Activated naive CD4-positive, alpha-beta T cell treated with anti-CD3 and anti-CD28 coated beads, Interleukin-2, amount 50 U/mL, for 16 hours (primary cell): ENCODE measurements at places on chromosomes 4 and X.

DNA sequence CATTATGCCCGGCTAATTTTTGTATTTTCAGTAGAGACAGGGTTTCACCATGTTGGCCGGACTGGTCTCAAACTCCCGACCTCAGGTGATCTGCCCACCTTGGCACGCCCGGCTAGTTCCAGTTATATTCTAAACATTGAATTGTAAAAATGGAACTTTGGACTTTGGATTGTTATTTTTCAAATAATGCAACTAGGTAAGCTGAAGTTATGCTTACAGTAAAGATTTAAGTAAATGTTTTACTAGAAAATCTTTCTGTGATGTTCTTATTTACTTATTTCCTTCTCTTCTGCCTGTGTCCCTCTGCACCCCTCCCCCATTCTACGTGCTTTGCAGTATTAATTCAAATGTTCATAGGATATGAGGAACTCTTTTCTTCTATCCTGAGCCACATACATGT, 26.1 kb downstream of the GK start:
- DNase-seq: no peak

DNA sequence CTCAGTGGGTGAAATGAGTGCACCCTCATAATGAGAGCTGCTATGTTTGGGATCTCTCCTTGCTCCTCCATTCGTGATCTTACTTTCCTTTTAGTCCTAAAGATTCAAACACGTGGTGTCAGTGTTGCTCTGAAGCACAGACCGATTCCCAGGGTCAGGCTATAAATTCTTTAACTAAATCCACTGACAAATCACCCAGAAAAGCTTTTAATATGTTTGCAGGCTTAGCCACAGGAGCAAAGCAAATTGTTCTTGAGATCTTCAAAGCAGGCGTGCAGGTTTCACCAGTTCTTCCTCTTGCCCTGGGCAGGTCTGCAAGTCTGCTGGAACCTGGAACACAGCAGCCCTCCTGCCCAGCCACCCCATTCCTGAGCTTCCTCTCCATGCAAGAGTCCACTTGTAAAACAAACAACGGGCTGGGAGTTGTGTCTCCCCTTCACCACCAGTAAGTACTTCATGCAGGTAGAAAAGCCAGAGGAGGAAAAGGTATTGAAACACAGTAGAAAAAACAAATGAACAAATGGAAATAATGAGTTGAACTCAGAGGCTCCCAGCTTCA, 70.1 kb upstream of the ENPP6 start:
- no peak for DNase-seq

- peak; percentile 79 for DNase-seq
These were observed at the start of gene OTUD5 for GRCh38 chrX:48957477-48957826. Gene OTUD5 (minus strand): TSS chrX:48957607. CDS start chrX:48957570, 37 bp downstream.

DNA sequence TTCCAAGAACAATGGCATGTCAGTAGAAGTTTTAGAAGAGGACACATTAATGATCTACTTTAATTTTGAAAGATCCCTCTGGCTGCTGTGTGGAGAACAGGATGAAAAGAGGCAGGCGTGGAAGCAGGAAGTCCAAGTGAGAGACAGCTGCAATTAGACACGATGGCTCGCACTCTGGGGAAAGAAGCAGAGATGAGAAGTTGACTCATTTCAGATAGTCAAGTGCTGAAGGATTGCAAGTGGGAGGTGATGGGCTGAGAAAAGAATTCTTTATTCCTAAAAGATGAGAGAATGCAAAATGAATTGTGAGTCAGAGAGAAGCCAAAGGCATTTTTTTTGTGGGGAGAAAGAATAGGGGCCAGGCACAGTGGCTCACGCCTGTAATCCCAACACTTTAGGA, 16.5 kb downstream of the RXFP1 start:
- no peak for DNase-seq

DNA sequence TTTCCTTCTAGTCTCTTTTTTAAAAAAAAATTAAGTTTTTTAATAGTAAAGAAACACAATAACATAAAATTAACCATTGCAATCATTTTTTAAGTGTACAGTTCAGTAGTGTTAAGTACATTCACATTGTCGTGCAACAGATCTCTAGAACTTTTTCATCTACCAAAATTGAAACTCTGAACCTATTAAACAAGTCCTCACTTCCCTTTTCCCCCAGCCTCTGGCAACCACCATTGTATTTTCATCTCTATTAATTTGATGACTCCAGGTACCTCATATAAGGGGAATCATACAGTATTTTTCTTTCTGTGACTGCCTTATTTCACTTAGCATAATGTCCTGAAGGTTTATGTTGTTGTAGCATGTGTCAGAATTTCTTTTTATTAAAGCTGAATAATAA, 31.8 kb downstream of the MSL3 start:
- DNase-seq: no peak

DNA sequence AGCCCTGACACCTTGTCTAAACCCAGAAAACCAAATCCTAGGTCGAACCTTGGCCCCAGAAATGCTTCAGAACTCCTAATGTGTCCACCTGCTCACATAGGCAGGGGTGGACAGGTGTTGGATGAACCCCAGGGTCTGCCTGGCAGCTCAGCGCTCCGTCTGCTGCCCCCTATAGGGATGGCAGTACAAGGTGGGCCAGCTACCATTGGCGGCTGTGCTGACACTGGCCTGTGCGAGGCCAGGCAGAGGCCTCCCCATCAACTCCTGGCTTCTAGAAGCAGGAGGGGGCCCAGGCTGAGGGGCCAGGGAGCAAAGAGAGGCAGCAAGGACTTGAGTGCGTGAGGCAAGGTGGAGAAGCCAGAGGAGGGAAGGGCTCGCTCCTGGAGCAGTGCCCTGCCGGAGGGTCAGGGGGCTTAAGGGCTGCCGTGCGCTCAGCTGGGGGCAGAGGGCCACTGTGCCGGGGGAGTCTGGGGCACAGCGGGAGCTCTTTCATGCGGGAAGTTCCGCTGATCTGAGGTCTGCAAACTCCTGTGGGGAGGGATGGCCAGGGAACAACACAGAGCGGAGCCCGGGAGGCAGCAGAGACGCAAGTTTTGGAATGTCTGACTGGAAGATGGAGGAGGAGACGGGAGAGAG, 20.6 kb downstream of the CCNQ start:
- no peak for DNase-seq

- peak; percentile 16 for DNase-seq
These were observed 116.7 kb upstream of the TMEM164 start for GRCh38 chrX:109886122-109886761.

GRCh38 chrX:13220916-13221315, 98.9 kb downstream of the ATXN3L start:
- DNase-seq: no peak

DNA sequence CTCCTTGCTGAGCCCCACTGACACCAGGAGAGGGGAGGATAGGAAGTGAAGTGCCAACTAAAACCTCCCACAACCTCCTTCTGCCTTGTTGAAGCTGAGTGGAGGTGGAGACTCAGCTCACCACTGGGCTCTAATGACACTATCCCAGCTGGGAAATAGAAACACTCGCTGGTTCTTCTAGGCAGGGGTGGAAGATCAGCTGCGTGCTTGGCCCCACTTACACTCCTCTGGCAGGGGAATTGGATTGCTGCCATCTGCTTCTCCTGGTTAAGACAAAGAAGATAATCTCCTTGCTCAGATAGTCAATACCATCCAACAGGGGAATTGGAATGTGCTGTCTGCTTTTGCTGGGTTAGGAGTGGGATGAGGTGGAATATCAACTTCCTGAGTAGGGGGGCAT, 392.5 kb downstream of the ZNF674 start:
- no peak for DNase-seq

DNA sequence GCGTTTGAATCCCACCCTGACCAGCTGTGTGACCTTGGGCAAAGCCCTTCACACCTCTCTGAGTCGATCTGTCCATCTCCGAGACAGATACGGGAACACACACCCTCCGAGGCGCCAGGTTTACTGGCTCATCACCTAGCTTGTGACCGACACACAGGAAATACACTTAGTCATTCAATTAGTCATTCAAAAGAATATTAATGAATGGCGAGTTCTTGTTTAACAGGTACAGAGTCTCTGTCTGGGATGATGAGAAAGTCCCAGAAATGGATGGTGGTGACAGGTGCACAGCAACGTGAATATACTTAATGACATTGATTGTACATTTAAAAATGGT, 80.6 kb downstream of the PPP2R2C start:
- no peak for DNase-seq

DNA sequence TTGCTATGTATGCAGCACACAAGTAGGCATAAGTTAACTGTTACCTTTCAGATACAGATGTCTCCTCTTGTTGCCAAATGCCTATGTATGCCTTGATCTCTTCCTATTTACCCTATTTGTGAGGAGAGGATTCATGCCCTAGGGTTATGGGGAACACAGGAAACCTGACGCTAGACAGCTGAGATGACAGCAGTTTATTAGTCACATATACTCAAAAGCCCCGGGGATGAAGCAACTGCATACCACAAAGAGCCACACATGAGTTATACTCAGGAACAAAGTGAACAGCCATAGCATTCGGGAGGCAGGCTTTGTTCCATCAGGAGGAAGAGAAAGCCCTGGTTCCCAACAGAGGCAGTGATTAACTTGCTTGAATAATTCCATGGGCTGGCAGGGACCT, 1011.7 kb upstream of the PCDH7 start:
- DNase-seq: no peak
